OCI-LY7 (cell line): ENCODE measurements at places on chromosomes 1 and 21.
A peak's percentile ranks its signal among the peaks of the same experiment; 100 is the strongest.

- peak; percentile 54 for DNase-seq
Measured at GRCh38 chr1:17572264-17572985, 32.9 kb downstream of the ARHGEF10L start.

DNA sequence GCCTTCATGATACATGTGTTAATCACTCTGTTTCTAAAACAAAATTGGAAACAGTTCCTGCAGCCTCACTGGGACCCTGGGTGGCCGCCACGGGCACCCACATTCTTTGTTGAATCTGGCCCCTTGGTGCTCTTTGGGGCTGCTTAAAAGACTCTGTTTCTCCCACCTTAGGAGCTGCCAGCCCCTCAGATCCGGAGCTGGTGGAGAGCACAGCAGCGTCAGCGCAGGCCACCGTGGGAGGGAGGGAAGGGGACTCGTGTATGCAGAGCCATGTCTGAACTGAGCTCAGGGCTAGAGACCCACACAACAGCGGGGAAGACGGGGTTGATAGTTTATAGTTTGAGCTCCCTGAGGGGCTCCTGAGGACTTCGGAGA, 121.2 kb downstream of the CNIH3 start:
- no peak for DNase-seq

DNA sequence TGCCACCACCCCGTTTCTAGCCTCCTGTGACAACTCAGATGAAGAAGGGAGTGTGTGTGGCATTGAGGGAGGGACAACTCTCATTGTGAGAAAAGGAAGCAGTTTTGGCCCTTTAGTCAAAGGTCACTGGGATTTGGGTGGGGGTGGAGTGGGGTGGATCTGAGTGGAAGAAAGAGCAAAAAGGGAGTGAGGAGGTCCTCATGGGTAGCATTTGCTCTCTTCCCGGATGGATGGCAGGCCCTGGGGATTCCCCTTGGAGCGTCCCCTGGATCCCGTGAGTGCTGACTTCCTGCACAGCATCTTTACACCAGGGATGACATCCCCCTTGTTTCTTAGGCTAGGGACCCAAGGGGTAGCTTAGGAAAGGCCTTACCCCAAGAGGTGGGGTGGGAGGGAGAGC, 460 bp downstream of the SERPINC1 start:
- no peak for DNase-seq

- no peak for DNase-seq
Measured at GRCh38 chr1:229897501-229897900, 169.5 kb upstream of the GALNT2 start.

DNA sequence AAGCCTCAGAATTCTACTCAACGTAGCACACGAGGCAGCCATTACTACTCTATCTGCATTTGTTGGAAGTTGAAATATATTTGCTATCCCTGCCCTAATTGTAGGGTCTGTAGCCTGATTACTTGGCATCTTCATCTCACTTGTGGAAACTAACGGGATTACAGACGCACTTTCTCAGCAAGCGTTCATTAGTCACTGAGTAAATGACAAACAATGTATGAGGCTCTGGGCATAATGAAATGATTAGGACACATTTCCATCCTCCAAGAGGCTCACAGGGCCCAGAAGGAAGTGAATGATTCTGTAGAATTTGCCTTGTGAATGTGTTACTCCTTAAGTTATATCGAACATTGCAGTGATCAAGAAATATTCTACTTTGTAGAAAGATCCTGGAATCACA, 78.1 kb downstream of the KIF26B start:
- no peak for DNase-seq

- no peak for DNase-seq
Measured at GRCh38 chr1:143653429-143653802, 318.4 kb downstream of the FAM72C start.

DNA sequence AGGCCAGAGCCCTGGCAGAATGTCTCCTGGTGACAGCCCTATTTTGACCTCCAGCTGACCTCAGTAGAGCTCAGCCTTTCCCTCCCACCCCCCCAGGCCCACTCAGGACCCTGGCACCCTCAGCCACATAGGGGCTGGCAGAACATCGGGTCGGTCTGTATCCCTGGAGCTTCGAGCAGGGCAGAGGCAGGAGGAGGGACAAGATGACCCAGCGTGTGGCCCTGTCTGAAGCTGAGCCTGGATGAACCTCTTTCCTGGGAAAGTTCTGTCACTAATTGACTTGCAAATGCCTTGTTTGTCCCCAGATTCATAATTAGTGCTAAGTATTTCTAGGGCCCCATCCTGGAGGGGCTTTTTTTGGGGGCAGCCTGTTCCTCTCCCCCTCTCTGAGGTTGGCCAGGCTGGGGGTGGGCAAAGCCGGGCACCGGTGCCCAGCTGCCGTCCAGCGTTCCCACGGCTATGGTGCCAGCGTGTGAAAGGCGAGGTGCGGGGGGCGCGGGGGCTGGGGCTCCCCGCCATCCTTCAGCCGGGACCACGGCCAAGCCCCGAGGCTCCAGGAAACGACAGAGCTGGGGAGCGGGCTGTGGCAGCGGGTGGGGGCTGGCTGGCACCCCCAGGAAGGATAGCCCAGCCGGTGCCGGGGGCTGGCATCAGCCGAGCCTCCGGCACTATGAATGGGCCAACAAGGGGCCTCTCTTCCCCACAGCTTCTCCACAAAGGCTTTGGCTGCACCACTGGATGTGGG, 31.4 kb downstream of the RHBG start:
- no peak for DNase-seq

- DNase-seq: no peak
Measured at GRCh38 chr1:192003295-192004077, 154.8 kb upstream of the RGS18 start.

DNA sequence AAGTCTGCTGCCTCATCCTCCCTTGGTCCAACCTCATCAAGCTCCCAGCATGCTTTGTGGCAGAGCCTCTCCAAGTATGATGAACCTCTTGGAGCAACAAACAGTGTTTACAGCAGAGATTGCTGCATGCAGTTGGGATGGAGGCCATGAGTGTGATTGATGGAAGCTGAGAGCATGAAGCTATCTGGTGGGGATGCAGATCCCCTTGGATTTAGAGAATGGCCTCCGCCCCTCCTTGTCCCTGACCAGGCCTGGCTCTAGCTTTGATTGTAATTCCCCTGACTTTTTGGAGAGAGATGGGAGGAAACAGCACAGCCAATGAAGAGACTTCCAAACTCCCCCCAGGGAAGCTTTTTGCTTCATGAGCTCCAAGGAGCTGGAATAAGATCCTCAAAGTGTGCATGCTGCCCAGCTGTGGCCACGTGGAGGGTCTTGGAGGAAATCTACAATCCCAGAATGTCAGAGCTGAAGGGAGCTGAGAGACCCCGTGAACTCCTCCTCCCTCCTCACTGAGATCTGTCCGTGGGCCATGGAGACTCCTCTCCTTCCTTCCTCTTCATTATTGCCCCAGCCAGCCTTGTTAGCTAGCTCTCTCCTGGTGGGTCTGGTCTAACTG, 165.3 kb upstream of the USP24 start:
- DNase-seq: no peak

DNA sequence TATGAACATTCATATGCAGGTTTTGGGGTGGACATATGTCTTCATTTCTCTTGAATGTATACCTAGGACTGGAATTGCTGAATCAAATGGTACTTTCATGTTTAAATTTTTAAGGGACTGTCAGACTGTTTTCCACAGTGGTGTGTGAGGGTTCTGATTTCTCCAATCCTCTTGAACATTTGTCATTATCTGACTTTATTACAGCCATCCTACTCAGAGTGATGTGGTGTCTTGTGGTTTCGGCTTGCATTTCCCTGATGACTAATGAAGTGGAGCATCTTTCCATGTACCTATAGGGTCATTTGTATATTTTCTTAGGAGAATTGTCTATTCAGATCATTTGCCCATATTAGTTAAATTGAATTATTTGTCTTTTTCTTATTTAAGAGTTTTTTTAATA, 35.4 kb upstream of the ZNF281 start:
- DNase-seq: no peak

- no peak for DNase-seq
Measured at GRCh38 chr1:195327361-195327760, 1280.9 kb downstream of the KCNT2 start.

DNA sequence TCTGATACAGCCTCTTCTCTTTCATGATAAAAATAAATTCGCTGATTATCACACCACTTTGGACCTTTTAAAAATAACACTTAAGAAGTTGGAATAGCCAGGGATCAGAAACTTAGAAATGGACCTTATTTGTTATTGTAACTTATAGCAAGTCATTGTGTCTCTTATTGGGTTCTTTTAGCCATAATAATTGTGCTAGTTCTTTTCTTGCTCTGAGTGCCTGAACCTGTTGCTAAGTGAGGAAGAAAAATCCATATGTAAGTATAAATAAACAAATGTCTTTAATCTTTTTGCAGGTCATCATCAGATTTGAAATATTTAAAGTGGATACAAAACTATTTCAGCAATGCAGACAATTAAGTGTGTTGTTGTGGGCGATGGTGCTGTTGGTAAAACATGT, 25.6 kb downstream of the CDC42 start:
- no peak for DNase-seq

DNA sequence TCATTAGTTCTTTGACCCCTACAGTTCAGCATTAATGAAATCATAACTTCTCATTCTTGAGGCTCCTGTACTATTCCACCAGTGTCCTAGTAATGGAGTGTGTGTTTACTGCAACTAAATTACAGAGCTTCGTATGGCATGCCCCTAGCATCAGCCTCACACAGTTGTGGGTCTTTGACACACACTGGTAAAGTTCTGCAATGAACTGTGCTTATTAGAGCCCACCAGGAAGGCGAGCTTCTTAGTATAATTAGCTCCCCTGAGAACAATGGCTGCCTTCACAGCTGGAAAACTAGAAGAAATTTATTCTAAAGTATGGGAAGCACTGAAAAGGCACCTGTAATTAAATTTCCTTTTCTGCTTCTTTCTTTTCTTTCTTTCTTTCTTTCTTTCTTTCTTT, 251.1 kb upstream of the RGS18 start:
- no peak for DNase-seq

GRCh38 chr1:193438771-193439170, 252.4 kb upstream of the B3GALT2 start:
- DNase-seq: no peak

DNA sequence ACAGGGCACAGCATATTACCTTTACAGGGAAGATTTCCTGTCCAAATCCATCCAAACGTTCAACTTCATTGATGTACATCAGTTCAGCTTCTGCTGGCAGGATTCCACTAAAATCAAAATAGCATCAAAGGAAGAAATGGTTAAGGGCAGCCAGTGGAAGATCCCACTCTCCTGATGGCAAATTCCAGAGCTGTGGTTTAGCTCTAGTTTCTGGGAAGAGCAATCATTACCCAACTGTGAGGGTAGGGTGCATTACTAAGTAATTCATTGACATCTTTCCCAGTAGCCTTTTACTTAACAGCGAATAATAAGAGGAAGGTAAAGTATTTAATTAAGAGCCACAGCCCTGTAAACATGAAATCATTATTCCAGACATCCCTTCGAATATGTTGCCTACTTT, 120.7 kb downstream of the SMYD2 start:
- no peak for DNase-seq

DNA sequence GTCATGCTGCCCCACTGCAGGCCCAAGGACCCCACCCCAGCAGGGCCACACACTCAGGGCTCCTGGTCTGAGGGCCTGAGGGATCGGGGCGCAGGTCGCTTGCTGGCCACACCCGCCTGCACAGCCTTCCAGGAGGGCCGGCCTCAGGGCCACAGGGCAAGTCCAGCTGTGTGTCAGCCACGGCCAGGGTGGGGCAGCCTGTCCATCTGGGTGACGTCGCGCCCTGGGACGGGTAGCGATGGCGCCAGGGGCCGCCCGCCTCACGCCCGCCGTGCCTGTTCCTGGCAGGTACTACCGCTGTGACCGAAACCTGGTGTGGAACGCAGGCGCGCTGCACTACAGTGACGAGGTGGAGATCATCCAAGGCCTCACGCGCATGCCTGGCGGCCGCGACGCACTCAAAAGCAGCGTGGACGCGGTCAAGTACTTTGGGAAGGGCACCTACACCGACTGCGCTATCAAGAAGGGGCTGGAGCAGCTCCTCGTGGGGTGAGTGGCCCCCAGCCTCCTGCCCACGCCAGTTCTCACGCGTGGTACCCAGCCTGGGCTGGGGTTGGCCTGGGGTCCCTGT, 2.5 kb downstream of the COL6A1 start:
- no peak for DNase-seq

- no peak for DNase-seq
Measured at GRCh38 chr21:29808153-29808552, 131.6 kb downstream of the GRIK1 start.

DNA sequence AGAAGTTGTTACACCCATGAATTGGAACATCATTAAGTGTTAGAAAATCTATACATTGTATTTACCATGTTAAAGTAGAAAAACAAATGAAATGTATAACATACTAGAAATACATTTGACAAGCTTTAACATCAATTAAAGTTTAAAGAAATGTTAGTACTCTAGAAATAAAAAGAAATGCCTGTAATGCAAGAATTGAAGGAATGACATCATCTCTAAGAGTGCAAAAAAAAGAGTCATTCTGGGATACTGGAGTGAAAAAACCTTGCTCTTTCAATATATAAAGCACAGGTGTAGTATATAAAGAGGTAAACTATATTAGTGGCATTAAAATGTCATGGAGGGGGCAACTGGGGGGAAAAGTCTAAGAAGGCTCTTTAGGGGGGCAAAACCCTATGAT, 210.8 kb upstream of the PLD5 start:
- no peak for DNase-seq

- no peak for DNase-seq
Measured at GRCh38 chr1:213136190-213136917, 85.3 kb downstream of the RPS6KC1 start.

GRCh38 chr1:157245823-157246222, 107.6 kb upstream of the ETV3 start:
- DNase-seq: no peak

DNA sequence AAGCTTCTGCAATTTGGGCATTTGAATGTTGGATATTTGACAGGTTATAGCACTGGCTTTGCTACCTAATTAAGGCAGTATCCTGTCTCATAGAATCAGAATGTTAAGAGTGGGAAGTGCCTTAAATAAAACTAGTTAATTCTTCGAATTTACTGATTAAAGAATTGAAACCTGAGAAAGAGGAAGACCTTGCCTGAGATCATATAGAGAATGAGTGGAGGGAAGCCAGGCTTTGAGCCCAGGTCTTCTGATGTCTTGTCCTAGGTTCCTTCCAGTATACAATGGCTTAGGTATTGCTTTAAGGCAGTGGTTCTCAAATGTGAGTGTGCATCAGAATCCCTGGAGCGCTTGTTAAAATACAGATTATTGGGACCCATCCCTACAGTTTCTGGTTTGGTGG, 20.9 kb upstream of the SH3BGRL3 start:
- DNase-seq: no peak

DNA sequence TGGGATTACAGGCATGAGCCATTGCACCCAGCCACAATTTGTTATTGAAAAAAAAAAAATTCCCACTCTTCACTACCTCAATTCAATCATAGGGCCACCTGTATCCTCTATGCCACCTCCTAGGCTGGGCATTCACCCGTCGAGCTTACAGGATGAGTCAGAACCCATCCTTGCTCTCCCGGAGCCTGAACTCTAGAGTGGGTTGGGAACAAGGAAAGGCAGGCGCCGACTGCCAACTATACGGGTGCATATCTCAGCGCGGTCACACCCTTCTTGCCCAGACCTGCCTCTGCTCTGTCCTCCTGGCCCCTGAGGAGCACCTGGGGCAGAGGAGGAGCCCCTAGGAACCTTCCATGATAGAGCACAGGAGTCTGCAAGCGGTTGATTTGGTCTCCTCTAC, 21.4 kb upstream of the LBR start:
- DNase-seq: no peak

GRCh38 chr1:35316264-35316663, 47.8 kb downstream of the ZMYM4 start:
- DNase-seq: no peak

GRCh38 chr21:38985568-38986378, 180.0 kb downstream of the ETS2 start:
- no peak for DNase-seq
